Stimulated activated CD4-positive, alpha-beta T cell treated with anti-CD3 and anti-CD28 coated beads, Interleukin-1b, Interleukin-23, amount 100 ng/mL, for 1 hour (primary cell): ENCODE measurements at places on chromosomes 5 and 9.

DNA sequence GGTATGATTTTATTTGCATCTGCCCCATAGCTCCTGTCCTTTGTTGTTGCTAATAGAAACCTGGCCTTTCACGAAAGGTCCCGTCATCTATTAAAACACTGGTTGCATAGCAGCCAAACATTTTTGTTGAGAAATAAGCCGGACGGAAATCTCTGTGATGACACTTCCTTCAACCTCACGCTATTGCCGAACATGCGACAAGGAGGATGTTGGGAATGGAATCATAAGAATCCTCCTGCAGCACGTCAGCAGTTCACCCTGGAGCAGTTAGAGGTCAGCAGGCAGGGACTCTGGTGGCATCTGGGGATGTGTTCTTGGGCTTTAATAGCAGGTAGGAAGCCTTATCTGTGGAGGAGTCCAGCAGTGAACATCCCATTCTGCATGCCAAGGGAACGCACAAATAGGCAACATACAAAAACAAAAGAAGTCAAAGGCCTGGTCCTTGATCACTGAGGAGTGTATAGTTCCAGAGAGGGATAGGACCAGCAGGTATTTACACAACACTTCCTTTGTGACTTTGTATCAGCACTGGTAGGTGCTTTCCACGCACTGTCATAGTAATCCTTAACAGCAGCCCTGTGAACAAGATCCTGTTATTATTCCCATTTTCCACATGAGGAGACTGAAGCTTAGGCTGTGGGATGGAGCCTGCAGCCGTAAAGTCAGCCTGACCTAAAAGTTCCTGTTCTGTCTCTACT is 33.4 kb downstream of the ARHGAP26 start:
- DNase-seq: no peak

DNA sequence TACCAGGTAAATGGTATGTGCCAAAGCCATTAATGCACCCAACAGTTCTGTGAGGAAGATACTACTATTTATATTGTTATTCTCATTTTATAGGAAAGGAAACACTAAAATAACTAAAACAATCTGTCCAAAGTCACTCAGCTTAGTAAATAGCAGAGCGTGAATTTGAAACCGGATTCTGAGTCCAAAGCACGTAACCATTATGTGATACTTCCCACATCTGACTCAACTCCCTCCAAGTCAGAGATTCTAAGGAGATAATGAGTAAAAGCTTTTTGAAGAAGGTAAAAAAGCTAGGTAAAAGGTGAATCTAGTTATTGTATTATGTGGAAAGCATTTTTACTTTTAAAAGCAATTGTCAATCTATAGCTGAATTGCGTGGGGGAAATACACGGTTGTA is 208.9 kb downstream of the PBX3 start:
- no peak for DNase-seq

- no peak for DNase-seq
These were observed 251.5 kb downstream of the KCTD16 start for GRCh38 chr5:144422018-144422727.

- no peak for DNase-seq
These were observed 61.5 kb downstream of the RCL1 start for GRCh38 chr9:4854265-4854590.

- no peak for DNase-seq
These were observed 75.9 kb upstream of the SELENOP start for GRCh38 chr5:42887575-42887974.

GRCh38 chr5:58457050-58457449 is 2.8 kb downstream of the PLK2 start:
- no peak for DNase-seq

GRCh38 chr5:92518318-92518904 is 1062.6 kb downstream of the NR2F1-AS1 start:
- no peak for DNase-seq

DNA sequence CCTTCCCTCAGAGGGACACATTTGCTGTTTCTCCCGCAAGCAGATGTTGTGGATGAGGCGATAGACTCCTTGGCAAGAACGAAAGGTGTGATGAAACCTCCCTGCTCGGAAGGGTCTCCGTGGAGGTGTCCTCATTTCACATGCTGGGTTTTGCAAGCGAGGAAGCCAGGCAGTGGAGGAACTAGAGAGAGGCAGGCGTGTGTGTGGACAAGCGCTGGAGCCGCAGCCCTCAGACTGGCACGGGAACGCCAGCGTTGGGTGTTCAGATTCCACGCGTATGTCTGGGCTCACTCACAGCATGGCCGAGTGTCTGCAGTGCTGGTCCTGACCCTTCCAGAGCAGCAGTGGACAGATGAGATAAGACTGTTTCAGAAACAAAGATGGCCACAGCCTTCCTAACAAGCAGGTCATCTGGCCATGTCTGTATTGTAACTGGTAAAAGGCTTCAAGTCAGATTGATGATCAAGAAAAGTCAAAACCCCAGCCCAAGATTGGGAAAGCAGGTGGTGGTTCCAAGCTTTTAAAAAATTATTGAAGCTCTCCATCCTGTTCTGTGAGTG is 35.0 kb upstream of the NCS1 start:
- DNase-seq: no peak

DNA sequence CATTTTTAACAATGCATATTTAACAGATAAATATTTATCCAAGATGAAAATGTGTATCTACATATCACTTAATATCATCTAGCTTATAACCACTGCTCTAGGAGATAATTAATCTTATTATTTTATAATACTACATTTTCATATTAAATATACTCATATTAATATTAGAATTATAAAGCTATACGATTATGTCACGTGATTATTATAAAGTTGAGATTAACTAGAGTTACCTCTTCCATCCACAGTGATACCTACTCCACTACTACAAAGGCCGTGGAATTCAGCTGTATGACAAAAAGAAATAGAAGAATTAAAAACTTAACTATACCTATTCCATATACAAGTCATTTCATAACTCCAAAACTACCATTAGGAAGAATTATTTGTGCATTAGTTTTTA is 171.9 kb downstream of the FBN2 start:
- DNase-seq: no peak

- DNase-seq: no peak
These were observed 60.2 kb downstream of the SLC22A5 start for GRCh38 chr5:132429463-132430440.

DNA sequence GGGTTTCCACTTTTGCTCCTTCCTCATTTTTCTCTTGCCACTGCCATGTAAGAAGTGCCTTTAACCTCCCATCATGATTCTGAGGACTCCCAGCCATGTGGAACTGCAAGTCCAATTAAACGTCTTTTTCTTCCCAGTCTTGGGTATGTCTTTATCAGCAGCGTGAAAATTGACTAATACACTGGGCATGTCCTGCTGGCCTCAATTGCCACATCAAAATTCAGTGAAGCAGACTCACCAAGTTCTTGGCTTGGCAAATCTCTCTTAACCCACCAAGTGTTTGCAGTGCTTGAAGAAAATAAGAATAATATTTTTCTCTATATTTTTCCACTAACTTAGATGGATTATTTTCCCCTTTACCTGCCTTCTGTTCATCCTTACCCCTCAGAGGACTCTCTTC is 212.0 kb downstream of the BRINP1 start:
- DNase-seq: no peak

- no peak for DNase-seq
These were observed 31.6 kb downstream of the PRLR start for GRCh38 chr5:35198686-35199085.

- DNase-seq: no peak
These were observed 98.4 kb upstream of the NREP start for GRCh38 chr5:111855356-111855755.

DNA sequence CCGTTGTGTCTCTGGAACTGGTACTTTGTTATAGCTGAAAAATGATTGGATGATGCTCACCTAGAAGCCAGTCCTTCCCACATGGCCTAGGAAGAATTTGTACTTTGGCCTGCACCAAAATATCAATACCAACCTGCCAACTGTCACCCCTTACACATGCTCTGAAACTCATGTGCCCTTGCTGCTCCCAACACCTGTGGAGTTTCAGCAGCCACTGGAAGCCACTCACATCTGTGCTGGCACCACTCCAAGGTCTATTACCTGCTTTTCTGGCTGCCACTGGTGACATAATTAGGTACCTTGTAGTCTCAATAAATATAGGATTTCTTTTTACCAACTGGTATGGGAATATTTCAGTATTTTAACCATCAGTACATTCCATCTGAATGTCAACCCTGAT is 363.6 kb downstream of the SH3GL2 start:
- no peak for DNase-seq

GRCh38 chr9:132071847-132072507 is 7.7 kb downstream of the MED27 start:
- no peak for DNase-seq

DNA sequence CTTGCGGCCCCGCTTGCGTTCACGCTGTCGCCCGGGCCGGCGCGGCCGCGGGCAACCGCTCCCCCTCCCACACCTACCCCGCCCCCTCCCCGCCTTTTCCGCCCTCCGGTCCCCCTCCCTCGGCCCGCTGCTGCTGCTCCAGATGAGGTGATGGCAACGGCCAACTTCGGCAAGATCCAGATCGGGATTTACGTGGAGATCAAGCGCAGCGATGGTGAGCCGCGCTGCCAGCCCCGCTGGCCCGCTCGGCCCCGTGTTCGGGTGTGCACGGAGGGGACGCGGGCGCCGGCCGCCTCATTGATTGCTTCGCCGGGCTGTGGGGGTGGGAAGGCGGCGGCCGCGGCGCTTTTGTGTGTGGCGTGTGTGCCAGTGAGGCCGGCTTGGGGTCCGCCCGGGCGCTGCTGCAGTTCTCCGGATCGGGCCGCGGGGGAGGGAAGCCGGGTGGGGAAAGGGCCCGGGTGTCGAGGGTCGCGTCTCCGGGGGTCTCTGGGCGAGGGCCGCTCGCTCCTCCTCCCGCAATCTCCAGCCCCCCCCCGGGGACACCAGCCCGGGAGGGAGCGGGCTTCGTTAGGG is 403 bp downstream of the KIF2A start:
- DNase-seq: no peak

GRCh38 chr9:106639873-106640568 is 222.9 kb upstream of the ZNF462 start:
- DNase-seq: no peak

- DNase-seq: no peak
These were observed 61.8 kb downstream of the TLE4 start for GRCh38 chr9:79633558-79633957.

DNA sequence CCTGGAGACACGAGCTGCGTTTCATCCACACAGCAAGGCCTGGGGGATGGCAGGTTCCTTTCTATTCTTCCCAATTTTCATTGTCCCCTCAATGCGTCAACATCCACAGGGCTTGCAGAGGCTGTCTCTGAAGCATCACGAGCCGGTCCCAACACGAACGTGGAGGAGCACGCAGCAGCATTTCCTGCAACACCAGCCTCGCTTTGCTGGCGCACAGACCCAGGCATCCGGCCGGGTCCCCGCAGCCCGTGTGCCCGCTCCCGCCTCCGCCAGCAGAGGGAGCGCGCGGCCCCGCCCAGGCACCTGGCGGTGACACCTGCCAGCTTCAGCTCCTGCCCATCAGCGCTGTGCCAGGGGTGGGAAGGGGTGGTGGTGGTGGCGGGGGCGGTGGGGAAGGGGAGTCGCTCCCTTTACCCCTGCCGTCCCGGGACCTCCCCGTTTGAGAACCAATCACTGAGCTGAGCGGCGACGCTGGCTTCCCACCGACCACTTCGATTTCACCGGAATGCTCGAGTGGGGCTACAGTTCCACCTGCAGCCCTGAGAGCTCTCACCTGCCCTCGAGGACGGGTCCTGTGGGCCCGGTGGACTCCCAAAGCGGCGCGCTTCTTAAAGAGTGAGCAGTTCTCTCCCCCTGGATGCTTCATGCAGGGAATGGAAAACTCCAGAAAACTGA is 464.5 kb downstream of the ICE1 start:
- no peak for DNase-seq

DNA sequence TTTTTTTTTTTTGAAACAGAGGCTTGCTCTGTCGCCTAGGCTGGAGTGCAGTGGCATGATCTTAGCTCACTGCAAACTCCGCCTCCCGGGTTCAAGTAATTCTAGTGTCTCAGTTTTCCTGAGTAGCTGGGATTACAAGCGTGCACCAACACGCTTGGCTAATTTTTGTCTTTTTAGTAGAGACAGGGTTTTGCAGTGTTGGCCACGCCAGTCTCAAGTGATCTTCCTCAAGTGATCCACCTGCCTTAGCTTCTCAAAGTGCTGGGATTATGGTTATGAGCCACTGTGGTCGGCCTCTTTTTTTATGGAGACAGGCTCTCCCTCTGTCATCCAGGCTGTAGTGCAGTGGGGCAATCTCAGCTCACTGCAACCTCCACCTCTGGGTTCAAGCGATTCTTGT is 82.9 kb downstream of the RAB24 start:
- no peak for DNase-seq

DNA sequence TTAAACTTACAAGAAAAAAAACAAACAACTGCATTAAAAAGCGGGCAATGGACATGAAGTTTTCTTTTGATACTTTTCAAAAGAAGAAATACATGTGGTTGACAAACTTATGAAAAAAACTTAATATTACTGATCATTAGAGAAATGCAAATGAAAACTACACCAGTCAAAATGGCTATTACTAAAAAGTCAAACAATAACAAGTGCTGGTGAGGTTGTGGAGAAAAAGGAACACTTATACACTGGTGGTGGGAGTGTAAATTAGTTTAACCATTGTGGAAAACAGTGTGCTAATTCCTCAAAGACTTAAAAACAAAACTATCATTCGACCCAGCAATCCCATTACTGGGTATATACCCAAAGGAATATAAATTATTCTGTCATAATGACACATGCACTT is 311.6 kb downstream of the ISL1 start:
- DNase-seq: no peak

DNA sequence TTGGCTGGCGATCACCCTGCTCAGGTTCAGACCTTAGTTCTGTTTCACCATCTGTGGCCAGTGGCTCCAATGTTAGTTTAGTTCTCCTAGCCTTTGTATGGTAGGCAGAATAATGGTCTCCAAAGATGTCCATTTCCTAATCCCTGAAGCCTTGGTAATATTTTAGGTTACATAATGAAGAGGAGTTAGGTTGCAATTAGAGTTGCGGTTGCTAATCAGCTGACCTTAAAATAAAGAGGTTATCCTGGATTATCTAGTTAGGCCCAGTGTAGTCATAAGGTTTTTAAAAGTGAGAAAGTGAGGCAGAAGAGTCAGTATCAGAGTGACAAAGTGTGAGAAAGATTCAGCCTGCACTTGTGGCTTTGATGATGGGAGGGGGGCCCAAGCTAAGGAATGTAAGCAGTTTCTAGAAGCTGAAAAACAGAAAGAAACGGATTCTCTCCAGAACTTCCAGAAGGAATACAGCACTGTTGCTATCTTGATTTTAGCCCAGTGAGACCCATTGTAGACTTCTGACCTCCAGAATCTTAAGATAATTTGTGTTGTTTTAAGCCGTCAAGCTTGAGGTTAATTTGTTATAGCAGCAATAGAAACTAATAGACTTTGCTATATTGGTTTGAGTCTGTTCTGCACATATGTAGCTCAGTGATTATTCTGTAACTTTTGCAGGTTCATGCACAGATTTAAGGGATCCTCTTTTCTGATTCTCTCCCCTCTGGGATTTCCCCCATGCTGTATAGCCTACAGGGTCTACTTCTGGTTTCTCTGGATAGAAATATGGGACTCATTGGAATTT is 21.6 kb downstream of the LNPEP start:
- DNase-seq: no peak

- DNase-seq: no peak
These were observed 95.4 kb upstream of the DAB2 start for GRCh38 chr5:39520232-39520572.

GRCh38 chr9:92728831-92729734 is 35.5 kb downstream of the BICD2 start:
- no peak for DNase-seq
